ENCODE measurements at places on chromosomes 1 and 21.
A peak's percentile ranks its signal among the peaks of the same experiment; 100 is the strongest.

DNA sequence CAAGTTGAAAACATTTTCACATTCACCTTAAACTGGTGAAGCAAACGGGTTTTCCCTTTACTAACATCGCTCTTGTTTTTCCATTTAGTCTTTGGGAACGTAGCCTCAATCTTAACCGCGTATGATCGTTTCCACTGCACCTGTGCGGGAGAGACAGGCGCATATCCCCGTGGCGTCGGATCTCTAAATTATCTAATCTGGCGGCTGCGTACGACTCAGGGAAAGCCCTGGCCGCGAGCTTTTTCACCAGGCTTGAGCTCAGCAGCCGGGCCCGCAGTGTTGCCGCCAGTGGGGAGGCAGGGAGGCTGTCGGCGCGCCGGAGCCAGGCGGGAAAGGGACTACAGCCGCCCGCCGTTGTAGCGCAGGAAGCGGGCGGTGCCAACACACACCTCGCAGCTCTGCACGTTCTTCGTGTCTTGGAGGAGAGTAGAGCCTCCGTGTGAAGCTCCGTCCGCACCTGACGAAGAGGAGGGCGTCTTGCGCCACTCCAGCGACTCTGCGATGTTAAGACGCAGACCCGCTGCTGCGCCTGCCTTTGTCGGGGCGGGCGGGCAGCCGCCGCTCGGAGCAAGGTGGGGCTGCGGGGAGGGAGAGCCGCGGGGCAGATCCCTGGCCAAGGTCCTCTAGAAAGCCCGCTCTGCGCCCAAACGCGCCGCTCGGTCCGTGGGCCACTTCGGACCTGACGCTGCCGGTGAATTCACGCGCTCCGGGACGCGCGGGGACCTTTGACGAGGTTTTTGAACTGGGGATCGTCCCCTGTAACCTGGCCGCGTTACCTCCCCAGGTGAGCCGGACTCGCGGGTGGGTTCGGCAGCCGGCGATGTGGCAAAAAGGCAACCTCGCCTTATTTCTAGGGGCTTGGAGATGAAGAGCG lies 18.5 kb upstream of the TBX15 start:
- DNase-seq, result peak; percentile 82

DNA sequence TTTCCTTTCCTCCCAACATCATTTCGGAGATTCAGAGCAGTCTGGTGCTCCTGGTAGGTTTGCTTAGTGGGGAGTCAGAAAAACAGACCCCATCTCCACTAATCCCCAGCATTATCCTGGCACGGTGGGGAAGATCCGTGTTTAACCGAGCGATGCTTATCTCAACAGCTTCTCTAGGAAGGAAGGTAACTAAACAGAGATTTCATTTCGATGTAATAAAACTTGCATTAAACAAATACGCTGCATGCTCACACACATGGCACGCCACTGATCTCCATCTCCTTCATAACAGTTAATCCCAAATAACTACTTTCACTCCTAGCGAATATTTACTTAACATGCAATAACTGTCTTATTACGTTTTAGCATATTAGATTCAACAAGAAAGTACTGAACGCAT lies 144.6 kb upstream of the CD34 start:
- no peak for DNase-seq

GRCh38 chr1:64493831-64494230 lies 23.9 kb downstream of the CACHD1 start:
- DNase-seq, result peak; percentile 51

DNA sequence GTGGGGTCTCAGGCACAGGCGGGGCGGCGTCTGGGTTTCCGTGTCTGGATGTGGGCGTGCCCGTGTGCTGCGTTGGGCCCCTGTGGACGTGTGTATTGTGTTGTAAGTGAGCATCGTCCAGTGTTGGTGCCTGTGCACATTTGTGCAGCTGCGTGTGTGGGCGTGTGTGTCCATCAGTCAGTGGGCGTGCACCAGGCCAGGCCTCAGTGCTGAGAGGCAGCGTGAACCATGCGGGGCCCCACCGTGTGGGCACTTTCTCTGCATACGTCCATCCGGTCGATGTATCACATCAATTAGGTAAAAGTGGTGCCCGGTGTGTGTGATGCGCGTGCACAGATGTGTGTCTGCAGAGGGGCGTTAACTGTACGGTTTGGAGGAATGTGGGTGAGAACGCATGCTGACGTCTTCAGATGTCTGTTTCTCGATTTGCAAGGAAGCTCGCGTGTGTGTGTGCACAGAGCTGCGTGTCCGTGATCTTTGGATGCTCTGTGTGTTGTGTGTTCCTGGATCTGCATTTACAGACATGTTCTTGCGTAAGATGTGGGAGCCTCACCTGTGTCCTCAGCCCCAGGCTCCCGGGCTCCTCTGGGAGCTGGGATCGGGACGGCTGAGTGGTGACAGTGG lies 24.6 kb downstream of the AGRN start:
- DNase-seq, result no peak

GRCh38 chr1:175193527-175193910 lies 943 bp upstream of the KIAA0040 start:
- DNase-seq, result no peak

- DNase-seq, result no peak
Observed at GRCh38 chr21:33234635-33235520, 5.1 kb downstream of the IFNAR2 start.

DNA sequence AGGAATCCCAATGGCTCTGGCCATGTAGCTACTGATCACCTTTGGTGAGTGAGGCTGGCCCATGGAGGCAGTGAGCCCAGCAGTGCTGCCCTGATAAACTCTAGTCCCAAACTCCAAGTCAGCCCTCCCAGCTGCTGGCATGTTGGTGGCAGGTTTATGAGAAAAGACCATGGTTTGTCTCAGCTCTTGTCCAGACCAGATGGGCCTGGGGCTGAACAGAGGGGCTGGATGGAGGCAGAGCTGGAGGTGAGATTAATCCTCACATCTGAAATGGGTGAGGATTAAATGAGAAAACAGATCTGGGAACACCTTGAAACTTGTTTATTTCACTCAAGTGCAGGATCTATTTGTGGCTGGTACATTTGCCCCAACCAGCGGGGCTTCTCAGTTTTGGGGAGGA lies 3.2 kb downstream of the TMEM269 start:
- no peak for DNase-seq

GRCh38 chr1:235060607-235061470 lies 67.8 kb downstream of the TOMM20 start:
- peak; percentile 64 for DNase-seq
